ENCODE measurements at places on chromosomes 4 and X.

DNA sequence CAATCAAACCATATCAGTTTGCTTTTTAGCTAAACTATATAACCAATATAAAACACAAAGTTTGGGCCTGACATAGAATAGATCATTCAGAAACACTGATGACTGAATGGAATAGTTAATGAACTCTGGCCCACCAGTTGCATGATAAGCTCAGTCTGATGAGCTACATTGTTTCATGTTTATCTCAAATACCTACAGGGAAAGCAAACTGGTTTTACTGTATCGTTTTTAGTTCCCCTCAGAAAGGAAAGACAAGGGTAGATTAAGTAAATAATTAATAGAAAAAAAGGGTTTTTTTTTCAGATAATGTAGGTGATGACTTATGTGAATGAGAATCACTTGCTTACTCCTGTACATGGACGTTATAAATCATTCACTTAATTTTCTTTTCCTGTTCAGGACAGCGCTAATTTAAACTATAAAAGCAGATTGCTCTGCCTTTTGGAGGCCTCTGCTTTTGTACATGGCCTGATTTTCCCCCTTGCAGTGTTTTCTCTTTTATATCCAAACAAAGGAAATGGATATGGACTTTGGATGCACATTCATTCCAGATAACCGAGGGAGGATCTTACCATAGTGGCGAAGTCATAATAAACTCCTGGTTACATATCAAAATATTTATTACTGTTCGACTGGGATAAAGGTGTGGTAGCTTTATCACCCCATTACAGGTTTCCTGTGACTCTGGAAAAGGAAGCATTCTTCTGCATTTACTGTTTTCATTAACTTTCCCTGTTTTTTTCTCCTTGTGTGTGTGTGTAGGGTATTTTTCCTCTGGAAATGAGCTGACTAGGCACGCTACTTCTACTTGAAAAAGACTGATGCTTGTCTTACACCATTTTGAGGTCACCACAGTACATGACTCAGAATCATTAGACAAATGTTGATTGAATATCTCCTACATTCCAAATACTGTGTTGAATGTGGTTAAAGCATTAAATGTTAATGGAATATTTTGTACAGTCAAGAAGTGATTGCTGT lies 373.1 kb upstream of the HS3ST1 start:
- no peak for DNase-seq

GRCh38 chr4:37524267-37524666 lies 161.9 kb downstream of the RELL1 start:
- DNase-seq = no peak

DNA sequence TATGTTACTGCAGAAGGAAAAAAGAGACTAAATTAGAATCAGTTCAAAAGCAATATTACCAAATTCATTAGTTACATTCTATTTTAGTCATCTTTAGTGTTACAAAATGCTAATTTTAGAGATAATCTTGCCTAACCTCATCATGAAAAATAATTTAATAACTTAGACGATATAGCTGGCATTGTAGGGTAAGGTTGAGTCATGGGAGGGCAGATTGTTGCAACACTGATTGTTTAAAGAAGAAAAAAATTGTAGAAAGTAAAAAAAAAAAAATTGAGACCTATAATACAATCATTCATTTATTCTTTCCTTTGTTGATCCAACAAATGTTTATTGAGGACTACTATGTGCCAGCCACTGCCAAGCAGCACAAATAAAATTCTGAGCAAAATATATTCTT lies 330.9 kb downstream of the GBA3 start:
- no peak for DNase-seq

DNA sequence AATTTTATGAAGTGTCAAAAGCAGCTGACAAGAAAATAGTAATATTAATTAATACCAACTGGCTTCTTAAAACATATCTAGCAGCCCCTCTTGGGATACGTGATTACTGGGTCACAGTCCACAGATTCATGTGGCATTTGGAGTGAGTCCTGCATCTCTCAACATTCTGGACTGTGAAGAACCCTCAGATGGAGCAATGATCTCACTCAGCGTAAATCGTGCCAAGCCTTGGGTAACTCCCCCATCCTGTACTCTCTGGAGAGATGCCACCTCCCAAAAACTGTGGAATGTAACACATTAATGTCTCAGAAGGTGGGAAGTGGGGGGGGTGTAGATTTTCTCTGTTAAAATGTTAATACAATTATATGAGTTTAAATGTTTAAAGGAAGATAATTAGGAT lies 118.2 kb upstream of the IQCM start:
- DNase-seq = no peak

- no peak for DNase-seq
Observed at GRCh38 chrX:19805046-19805690, 82.2 kb downstream of the SH3KBP1 start.

- no peak for DNase-seq
Observed at GRCh38 chrX:11351375-11352295, 58.4 kb downstream of the AMELX start.

GRCh38 chr4:152917543-152918395 lies 18.4 kb upstream of the FHDC1 start:
- no peak for DNase-seq
